ENCODE measurements at places on chromosomes 7 and 10.

DNA sequence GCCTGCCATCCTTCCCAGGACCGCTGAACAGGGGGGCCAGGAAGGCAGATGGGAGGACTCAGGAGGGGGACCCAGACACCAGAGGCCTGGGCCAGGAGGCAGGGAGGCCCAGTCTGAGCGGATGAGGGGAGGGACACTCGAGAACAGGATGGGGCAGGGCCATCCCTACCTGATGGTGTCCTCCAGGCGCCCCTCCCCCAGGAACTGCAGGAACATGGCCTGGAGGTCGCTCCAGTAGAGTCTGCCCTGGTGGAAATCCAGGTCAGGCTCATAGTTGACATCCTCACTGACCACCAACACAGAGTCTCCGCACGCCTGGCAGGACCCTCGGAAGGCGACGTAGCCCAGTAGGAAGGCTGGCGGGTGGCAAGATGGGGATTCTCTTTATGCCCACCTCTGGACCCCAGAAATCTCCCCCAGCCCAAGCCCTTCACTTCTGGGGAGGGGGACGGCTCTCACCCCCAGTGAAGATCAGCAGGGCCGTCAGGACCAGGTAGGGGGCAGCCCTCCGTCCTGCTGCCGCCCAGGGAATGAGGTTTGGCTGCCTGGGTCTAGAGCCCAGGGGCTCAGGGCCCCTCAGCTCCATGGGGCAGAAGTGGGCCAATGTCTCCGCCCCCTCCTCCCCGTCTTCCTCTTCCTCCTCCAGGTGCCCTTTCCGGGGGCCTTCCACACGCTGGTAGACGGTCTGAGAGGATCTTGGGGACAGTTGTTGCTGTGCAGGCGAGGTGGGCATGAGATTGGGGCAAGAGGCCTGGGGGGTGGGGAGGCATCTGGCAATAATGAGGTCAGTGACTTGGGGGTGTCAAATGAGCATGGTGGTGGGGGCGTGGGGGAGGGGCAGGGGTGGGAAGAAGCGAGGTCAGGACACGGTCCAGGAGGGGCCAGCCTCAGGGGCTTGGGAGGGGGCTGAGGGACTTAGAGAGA lies 573 bp downstream of the TFR2 start:
- DNase-seq: peak; percentile 87

DNA sequence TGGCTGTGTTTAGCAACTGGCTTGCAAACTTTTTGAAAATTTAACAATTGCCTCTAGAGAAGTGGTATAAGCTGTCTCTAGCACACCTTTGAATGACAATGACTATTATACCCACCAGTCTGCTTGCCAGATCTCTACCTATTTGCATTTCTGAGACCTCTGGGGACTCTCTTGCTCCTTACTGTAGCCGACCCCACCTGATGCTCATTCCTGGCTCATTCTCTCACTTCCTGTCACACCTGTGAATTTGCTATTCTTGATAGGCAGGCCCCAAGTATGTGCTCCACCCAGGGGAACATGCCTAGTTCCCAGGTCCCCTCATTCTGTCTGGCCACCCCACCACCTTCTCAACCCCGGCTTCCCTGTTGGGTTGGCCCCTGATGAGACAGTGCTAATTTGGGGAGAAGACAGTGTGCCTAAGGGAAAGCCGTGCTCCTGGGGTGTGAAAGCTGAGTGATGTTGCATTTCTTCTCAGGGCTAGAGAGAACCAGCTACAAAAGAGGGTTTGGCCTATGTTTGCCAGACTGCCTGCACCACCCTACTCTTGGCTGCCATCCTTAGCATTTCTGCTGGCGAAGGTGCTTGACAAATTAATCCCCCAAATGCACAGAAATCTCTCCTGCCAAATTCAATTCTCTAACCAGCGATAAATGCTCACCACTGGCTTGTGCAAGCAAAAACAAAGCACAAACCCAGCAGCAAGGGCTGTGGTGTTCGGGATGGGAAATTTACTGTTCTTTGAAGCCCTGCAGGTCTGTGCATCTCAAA lies 138.2 kb downstream of the RPS24 start:
- DNase-seq: no peak

DNA sequence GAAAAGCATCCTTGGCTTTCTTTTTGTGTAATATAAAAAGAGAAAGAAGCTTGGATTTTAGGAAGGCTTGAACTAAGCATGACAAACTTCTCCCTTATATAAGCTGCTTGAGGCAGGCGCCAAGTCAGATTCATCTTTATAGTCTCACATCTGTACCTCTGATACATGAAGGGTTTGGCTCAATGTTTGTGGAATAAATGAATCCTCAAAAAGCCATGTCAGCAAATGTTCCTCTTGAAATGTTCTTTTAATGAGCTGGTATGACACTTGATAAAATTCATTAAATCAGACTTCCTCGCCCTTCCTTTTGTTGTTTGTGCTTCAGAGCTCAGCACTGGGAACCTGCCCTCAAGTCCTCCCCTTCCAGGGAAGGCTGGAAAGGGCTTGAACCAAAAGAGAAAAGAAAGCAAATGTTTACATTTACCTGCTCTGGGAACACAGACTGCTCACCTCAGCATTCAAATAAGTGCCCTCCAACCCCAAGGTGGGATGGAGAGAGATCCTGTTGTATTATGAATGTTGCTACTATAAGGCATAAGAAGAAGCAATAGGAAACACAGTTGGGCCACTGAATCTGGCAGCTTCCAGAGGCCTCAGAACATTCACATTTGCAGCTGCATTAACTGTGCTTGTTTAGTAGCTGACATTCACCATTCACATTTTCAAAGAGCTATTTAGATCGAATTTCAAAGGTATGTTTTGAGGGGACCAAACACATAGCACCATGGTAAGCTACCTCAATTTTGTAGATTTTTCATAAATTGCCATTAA lies 212.6 kb downstream of the CACNA2D1 start:
- DNase-seq: no peak

- no peak for DNase-seq
Observed at GRCh38 chr7:82166260-82167015, 277.1 kb downstream of the CACNA2D1 start.

DNA sequence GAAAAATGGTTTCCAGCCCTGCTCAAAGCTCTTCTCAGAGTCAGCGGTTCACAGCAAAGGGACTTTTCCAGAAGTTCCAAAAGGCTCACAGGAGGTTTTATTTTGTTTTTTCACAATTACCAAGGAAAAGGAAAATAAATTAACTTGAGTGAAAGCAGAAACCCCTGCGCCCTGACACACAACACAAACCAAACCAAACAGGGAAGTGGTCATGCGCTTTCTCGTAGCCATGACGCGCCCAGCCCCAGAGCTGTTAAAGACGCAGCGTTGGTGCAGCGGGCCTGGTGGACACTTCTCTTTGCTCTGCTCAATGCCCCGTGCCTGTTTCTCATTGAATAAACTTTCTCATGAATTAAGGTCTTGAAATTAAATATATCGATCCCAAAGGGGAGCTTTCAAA lies 134.4 kb upstream of the LYZL2 start:
- no peak for DNase-seq

- no peak for DNase-seq
Observed at GRCh38 chr7:83469076-83469475, 179.9 kb downstream of the SEMA3E start.

GRCh38 chr7:67343572-67343971 lies 346.9 kb downstream of the TYW1 start:
- DNase-seq: peak; percentile 3

DNA sequence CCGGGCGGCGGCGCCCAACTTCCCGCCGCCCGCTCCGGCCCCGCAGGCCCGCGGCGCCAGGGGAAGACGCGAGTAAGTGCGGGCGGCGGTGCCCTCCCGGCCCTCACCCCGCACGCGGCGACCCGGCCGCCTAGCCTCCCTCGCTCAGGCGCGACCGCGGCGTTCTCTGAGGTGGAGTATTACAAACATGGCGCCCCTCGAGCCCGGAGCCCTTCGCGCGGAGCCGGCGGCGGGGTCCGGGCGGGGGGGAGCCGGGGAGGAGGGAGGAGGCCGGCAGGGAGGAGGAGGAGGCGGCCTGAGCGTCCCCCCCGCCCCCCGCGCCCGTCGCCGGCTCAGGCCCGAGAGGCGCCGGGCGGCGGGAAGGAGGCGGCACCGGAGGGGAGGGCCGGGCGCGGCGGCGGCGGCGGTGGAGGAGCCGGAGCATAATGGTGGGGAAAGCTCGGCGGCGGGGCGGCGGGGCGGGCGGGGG lies at the start of gene ZMYND11:
ZMYND11 (plus strand) TSS at position 324 of the 469 bp plus-strand sequence. CDS start 44,558 bp downstream, outside the sequence.
- peak; percentile 83 for DNase-seq

DNA sequence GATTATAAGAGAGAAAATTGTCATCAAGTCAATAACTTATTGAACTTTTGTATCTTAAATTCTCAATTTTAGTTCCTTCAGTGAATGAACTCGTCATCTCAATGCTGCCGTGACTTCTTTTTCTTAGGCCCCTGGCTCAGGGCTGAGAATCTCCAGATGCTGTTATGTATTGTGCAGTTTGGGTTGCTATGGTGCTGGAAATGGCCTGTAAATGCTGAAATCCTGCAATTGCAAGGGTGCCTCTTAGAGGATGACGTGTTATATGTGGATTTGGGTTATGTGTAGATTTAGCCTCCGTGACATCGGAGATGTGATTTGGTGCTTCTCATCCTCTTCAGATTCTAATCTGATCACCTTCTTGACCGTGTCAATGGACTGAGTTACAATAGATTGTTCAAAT lies 55.7 kb upstream of the ZRANB1 start:
- DNase-seq: no peak

GRCh38 chr7:128783143-128783861 lies 7.7 kb upstream of the OPN1SW start:
- DNase-seq: peak; percentile 93

DNA sequence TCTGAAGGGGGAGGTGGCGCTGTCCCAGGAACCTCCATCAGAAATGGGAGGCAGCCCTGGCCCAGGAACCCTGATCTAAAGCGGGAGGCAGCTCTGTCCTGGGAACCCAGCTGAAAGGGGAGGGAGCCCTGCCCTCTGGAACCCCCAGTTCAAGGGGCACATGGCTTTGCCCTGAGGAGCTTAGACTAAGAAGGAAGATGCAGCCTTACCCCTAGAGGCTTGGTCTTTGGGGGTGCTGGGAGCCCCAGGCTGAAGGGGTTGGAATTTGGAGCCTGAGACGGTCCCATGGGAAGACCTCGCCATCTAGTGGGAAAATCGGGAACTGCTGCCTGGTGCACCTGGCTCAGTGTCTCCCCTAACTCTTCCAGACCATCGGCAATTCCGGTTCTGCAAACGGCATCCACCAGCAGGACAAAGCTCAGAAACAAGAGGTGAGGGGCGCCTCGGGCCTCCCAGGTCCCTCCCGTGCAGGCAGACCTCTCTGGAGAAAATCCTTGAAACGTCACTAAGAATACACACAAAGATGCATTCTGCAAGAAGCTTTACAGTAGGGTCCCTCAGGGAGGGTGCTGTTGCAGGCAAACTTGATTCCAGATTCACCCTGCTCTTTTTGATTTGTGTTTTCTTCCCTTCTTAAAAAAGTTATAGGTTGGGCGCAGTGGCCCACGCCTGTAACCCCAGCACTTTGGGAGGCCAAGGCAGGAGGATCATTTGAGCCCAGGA lies 52.4 kb upstream of the GTF2IRD1 start:
- peak; percentile 84 for DNase-seq

DNA sequence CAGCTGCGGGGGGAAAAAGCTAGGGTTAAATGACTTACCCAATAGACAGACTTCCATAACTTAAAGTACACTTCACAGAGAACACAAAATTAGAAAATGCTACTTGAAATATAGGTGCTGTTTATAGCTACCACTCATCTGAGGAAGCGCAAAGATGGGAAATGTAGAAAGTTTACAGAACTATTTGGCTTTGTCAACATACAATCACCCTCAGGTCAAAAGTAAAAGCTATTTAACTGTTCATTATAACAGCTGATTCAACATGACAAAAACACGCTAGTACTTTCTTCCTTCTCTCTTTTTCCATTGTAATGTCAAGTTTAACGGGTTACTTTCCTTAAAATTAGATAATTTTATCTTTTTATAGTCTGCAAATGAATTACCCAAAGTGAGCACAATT lies 51.2 kb downstream of the PUS7 start:
- DNase-seq: no peak

DNA sequence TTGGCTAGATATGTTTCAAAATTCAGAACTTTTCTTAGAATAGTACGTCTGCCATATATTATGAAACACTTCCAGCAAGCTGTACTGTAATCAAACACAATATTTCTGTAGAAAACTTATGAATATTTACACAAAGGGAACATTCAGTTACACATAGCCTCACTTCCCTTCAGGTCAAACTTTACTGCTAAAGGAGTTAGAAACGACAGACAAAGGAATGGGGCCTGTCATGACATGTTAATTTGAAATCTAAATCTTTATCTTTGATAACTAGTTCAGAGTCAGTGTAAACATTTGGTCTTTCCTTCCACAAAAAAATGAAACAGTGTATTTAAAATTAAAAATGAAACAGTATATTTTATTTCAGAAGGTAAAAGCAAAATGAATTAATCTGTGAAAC lies 1.0 kb upstream of the CROT start:
- DNase-seq: no peak

- DNase-seq: no peak
Observed at GRCh38 chr10:31574577-31574976, 255.6 kb downstream of the ZEB1 start.

DNA sequence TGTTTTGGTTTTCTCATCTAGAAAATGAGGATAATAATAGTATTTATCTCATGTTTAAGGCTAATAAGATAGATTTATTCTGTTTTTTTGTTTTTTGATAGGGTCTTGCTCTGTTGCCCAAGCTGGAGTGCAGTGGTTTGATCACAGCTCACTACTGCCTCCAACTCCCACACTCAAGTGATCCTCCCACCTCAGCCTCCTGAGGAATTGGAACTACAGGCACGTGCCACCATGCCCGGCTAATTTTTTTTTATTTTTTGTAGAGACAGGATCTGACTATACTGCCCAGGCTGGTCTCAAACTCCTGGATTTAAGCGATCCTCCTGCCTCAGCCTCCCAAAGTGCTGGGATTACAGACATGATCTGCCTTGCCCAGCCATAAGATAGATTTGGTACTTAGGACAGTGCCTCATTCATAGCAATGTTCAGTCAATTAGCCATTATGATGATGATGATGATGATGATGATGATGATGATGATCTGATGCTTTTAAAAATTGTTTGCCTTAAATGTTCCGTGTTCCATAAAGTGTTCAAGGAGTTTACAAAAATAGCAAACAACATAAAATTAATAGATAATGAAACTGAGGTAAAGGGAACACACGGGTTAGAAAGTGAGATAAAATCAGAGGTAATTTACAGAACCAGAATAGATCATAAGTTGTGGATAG lies 4.6 kb downstream of the WIPF3 start:
- no peak for DNase-seq

DNA sequence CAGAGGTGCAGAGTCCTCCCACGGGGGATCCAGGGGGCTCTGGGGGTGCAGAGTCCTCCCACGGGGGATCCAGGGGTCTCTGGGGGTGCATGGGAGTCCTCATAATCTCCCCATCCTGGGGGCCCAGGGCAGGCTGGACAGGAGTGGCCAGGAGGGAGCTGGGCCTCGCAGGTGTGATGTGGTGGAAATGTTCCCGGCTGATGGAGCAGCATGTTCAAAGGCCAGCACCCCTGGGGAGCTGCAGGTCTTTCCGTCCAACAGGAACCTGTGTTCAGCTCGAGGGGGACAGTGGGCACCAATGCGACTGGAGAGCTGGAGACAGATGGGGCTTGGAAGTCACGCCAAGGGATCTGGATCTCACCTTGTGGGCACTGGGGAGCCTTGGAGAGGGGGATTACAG lies 38.5 kb upstream of the PSMG3 start:
- DNase-seq: no peak

GRCh38 chr10:29209830-29210229 lies 79.0 kb upstream of the LYZL1 start:
- DNase-seq: no peak

- DNase-seq: no peak
Observed at GRCh38 chr10:113555751-113556150, 2.9 kb downstream of the HABP2 start.

GRCh38 chr10:49010865-49011264 lies 71.2 kb upstream of the LRRC18 start:
- DNase-seq: no peak

GRCh38 chr7:39589323-39590111 lies 23.3 kb downstream of the YAE1 start:
- DNase-seq: peak; percentile 92

All from K562 (cell line).